NCI-H1436 (cell line): ENCODE measurements at places on chromosomes 5 and 9.
A peak's percentile ranks its signal among the peaks of the same experiment; 100 is the strongest.

- no peak for DNase-seq
These were observed 51.3 kb downstream of the GADD45G start for GRCh38 chr9:89655990-89656657.

DNA sequence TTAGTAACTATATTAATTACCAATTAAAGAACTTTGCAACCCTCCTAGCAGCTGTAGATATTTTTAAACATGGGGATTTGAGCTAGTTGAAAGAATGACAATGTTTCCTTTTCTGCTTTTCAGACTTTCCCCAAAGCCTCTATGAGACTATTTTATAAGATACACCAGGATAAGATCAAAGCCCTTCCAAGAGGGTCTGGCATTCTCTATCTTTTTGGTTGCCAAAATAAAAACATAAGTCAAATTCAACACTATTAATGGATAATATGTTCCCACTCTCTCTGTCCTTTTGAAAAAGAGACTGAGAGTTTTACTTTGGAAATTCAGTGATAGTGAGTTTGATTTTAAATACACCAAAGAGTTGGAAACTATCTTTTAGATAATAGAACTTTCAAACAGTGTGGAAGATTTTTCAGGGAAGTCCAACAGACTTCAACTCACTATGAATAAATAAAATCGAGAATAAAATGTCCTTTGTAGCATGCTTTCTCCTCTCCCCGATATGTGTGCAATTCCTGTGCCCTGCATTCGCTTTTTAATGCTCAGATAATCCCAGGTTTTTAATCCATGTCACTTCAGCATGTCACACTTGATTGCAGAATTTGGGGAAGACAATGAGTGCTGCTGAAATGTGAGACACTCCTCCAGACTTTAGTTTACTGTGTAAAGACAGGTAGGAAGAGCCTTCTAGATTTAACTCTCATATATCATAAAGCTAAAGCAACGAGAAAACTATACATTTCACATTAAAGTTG, 1095.7 kb upstream of the DMAC1 start:
- no peak for DNase-seq

- DNase-seq = no peak
These were observed 90.4 kb downstream of the PALM2AKAP2 start for GRCh38 chr9:109870365-109870764.

- no peak for DNase-seq
These were observed 533.0 kb downstream of the TLE1 start for GRCh38 chr9:81156381-81156780.

GRCh38 chr9:83199240-83199639, 136.3 kb upstream of the RASEF start:
- DNase-seq = peak; percentile 43

- no peak for DNase-seq
These were observed 135.1 kb downstream of the DROSHA start for GRCh38 chr5:31396611-31397295.

- DNase-seq = peak; percentile 33
These were observed 45.0 kb upstream of the VLDLR start for GRCh38 chr9:2576631-2577030.

GRCh38 chr5:172005708-172006320, 624 bp downstream of the FBXW11 start:
- DNase-seq = no peak

GRCh38 chr5:60632153-60632552, 67.8 kb downstream of the DEPDC1B start:
- no peak for DNase-seq

GRCh38 chr9:94210616-94211603, 48.2 kb upstream of the ZNF169 start:
- no peak for DNase-seq

DNA sequence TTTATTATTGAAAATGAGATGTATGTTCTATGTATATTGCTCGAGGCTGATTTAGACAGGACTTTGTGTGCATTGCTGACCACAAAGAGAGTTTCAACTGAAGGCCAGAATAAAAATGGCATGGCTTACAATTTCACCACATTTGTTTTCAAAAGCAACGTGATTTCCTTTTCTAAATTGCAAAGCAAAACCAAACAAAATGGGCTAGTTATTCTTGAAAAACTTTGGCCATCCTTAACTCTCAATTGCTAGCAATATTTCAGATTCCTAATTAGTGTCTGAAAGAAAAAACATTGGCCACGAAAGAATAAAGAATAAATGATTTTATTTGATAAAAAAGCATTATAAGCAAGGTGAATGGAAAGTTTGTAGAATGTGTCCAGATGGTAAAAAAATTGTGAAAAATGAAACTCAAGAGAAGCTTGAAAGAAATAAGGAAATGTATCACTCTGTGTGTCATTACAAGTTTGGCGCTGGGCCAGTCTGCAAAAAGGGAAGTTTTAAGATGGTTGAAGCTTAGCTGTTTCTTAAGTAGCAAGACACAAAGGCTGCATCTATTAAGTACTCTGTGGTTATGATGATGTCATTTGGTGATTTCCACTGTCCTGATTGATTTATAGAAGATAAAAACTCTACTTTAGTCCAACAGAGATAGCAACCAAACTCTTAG, 89.2 kb upstream of the PRLR start:
- DNase-seq = no peak

DNA sequence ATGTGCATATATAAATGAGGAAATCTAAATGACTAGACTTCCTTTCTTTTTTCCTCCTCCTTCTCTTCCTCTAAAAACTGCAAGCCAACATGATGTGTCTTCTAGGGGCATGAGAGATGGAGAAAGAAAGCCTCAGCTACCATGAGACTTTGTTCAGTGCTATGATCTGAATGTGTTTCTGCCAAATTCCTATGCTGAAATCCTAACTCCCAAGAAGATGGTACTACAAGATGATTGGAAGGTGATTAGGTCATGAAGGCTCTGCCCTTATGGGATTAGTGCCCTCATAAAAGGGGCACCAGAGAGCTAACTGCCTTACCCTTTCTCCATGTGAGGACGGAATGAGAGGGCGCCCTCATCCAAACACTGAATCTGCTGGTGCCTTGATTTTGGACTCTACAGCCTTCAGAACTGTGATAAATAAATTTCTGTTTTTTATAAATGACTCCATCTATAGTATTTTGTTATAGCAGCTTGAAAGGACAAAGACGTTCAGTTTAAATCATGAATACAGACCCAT, 72.2 kb upstream of the IL6ST start:
- DNase-seq = no peak

GRCh38 chr9:84667571-84668195, 1.8 kb upstream of the NTRK2 start:
- no peak for DNase-seq
